Gastroesophageal sphincter (tissue), 4 donors: ENCODE measurements at places on chromosomes 12 and 14. TPM values are rescaled to one million over a fixed set of nuclear protein-coding genes. Genes with fewer than 3 reads are reported as not detected.

GRCh38 chr12:4168036-4168435, 105.5 kb upstream of the CCND2 start:
- ATAC-seq, result no peak

DNA sequence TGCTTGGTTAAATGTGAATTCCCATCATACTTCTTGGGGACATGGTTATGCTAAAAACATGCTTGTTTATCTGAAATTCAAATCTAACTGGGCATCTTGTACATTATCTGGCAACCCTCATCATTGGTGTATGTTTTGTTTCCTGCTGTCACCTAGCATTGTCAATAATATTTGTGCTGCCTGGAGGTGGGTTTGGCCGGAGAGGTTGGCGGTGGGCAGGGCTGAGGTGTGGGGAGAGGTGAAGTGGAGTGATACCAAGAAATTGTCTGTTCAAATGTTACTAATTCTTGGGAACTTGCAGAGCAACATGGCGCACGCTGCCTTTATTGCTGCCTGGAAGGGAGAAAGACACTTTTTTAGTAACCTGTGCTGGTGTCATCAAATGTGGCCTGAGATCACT, 280.5 kb downstream of the VRK1 start:
- ATAC-seq, result no peak

DNA sequence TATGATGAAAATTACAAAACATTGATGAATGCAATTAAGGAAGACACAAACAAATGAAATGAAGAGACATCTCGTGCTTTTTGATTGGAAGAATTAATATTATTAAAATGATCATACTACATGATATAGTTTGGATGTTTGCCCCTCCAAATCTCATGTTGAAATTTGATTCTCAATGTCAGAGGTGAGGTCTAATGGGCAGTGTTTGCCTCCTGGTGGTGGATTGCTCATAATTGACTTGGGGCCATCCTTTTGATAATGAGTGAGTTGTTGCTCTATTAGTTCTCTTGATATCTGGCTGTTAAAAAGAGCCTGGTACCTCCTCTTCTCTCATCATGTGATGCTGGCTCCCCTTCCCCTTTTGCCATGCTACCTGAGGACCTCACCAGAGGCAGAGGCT, 56.7 kb downstream of the CD163L1 start:
- ATAC-seq, result no peak

DNA sequence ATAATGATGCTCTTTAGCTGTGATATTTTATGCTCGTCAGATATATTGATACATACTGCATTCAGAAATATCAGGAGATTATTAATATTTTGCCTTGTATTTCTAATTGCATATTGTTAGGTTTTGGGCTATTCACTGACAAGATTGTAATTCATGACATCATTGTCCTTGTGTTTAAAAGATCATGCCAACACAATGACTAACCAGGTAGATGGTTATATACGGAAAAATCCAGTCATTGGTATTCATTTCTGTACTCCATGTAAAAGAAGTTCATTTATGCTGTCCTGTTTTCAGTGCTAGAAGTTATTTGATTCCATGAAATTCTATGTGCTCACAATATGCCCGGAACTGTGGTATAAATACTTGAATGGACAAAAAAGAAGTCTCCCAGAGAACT, 107.5 kb downstream of the KITLG start:
- no peak for ATAC-seq

Gene MLH3
- total RNA-seq, result 76.1 TPM

Gene POU6F1
- total RNA-seq, result 22.9 TPM

DNA sequence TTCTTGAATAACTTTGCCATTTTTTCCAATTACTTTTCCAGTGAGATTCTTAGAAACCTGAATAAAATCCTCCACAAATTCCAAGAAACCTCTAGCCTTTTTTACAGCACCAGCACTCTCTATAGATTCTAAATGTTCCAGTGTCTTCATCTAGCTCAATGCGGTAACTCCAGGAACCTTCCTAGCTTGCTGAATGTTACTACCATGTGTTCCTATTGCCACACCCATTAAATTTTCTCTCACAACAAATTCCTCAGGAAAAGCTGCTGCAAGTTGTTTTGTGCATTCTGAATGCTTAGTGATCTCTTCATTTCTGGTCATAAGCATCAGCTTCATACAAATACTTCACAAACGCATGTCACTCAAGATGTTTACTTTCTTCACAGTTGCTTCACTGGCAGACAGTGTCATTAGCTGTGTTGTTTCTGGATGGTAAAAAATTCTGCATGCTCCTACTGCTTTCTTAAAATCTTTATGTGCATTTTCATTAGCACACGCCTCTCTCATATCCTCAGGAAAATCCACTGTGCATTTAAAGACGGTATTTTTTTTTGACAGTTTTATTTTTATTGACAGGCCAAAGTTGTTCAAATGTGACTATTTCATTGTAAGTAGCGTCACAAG, 106.7 kb downstream of the PPHLN1 start:
- no peak for ATAC-seq

- ATAC-seq, result no peak
Measured at GRCh38 chr14:64496764-64497163, 6.9 kb downstream of the ZBTB25 start.

DNA sequence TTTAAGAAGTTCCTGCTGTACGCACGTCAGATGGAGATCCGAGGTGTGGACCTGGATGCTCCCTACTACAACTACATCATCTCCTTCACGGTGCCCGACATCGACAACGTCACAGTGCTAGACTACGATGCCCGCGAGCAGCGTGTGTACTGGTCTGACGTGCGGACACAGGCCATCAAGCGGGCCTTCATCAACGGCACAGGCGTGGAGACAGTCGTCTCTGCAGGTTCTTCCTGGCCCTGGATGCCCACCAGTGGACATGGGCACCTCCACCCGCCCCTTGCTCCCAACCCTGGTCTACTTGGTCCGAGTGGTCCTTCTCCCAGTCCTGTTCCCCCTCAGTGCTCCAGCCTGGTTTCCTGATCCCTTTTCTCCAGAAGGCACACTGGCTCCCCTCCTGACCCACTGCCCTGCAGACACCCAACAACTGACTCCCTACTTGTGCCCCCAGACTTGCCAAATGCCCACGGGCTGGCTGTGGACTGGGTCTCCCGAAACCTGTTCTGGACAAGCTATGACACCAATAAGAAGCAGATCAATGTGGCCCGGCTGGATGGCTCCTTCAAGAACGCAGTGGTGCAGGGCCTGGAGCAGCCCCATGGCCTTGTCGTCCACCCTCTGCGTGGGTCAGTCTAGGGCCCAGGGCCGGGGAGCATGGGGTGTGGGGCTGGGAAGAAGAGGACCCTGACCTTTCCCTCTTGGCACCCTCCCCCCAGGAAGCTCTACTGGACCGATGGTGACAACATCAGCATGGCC, 32.1 kb upstream of the LRP1-AS start:
- ATAC-seq, result no peak

Gene WNT5B
- 76.5 TPM for total RNA-seq

GRCh38 chr14:103925316-103925715, 2.9 kb upstream of the TDRD9 start:
- no peak for ATAC-seq

Gene NPFF
- total RNA-seq, result not detected

- no peak for ATAC-seq
Measured at GRCh38 chr12:4293299-4293965, 19.9 kb downstream of the CCND2 start.

Gene ACVRL1
- 133 TPM for total RNA-seq

DNA sequence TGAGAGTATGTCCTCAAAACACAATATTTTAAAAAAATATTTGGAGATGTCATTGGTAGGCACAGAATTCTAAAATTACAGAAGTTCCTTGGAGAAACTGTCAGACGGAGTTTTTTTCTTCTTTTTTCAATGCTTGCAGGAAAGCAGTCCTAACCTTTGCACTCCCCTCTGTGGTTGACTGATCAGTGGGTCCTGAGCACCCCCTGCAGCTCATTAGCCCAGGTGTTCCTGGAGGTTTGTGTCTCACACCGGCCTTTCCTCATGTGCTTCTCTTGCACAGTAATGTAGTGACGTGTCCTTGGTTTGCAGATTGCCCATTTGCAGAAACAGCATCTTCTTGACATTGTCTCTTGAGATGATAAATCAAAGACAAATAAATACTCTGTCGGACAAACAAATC, 513.0 kb downstream of the TMEM121 start:
- ATAC-seq, result no peak

DNA sequence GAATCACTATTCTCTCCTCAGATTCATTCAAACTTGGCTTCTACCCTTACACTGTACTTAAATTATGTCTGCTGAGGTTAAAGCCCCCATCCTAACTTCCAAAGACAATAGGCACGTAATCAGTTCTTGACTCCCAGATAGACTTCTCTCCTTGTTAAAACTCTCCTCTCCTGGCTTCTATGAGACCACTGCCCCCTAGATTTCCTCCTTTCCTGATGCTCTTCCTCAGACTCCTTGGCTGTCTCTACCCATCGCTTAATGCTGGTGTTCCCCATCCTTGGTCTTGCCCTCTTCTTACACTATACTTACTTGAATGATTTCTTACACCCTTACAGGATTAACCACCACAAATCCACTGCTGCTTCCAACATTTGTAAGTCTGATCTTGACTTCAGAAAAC, 32.8 kb downstream of the TC2N start:
- no peak for ATAC-seq

DNA sequence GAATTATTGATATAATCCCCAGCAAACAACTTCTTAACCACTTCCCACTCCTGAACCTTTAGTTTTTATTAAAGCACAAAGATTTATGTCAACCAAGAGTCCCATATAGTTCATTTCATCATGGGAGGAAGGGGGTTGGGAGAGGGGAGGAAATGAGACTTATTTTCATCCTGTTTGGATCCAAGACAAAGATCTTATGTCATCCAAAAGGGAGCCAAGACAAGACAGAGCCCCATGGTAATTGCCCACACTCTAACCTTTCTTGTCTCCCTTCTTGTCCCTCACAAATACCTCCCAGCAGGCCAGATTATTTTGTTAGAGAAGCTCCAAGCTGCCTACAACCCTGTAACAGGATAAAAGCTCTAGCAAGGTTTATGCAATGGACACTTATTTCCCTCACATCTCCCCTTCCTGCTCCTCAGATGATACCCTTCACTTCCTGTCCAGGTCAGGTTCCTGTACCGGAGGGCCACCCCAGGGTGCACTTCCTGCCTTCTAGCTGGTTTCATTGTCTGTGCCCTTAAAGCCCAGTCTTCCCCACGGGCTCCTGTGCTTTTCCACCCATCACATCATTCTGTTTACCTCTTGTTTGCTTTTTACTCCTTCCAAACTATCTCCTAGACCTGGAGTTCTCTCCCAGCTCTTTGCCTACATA, 123.7 kb upstream of the MDM1 start:
- no peak for ATAC-seq

DNA sequence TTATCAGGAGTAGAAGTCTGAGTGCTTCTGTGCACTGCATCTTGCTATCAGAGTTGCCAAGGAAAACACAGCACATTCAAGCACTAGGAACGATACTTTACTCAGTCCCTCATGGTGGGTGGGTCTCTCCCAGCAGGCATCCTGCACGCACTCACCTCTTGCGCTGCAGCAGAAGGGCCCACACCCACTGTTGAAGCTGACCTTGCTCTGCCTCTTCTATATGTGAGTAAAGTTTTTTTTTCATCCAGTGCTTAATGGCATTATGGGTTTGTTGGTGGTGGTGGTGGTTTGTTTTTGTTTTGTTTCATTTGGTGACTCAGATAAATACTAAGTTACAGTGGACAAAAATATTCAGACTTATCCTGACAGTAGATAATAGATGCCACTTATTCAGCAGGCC, 348.5 kb downstream of the EGLN3 start:
- ATAC-seq, result no peak

DNA sequence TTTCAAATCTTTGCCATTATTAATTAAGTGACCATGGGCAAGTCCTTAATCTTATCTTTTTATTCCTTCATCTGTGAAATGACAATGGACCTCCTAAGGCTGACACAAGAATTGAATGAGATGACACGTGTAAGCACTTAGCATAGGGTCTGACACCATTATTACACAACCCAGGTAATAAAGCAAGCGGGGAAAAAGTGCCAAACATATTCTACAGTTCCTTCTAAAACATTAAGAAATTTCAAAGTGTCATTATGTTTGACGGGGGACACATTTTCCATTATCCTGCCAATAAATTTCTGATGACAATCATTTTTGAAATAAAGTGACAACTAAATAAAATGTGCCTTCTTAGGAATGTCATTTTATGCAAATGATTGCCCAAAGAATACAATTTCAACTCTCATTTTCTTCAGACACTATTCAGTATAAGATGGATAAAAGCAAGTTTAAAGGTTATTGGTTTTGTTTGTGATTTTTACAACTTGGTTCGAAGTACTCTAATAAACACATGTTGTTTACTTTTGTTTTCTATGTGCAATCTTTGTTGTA, 3.0 kb downstream of the ANKS1B start:
- no peak for ATAC-seq

DNA sequence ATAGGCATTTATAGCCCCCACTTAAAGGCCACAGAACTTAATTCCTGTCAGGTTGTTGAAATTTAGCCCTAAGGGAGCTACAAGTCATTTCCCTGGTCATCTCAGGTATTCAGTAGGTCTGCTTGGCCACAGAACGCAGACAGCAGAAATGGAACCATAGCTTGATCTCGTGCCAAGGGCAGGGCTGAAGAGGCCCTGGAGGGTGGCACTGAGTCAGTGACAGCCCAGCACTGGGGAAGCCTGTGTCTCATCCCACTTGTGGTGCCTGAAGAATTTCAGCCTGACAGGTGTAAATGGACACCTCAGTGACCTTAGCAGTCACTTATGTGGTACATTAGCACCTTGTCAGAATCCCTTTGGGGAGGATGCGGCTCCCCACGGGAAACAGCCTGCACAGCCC, 6.6 kb downstream of the PRKAB1 start:
- no peak for ATAC-seq

DNA sequence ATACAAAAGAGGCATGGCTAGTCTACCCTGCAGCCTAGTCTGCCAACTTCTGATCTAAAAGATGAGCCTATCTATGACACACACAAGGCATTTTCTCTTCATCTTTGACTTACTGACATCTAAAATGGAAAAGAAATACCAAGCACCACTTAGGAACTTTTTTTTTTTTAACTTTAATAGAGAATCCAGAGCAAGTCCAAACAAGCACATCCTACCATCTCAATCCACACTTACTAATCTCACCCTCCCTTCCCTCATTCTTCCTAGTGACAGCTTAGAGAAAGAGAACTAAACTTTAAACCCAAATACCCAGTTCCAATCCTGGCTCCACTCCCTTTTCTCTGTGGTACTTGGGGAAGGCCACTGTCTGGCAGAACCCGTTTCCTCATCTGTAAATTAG, 31.8 kb downstream of the BDKRB1 start:
- ATAC-seq, result no peak

DNA sequence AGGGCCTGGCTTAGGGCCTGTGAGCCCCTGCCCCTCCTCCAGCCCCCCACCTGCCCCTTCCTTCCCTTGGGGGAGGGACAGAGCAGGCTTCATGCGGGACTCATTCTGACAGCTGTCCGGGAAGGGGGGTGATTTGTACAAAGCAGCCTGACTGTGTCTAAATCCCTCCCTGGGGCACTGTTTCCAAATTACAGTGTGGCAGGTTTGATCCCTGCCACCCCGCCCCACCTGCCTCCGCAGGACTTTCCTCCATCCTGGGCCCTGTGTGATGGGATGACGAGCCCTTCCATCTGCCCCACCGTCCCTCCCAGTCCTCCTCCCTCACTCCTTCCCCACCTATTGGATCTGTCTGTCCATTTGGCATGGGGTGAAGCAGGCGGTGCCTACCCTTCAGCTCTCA, 363.9 kb downstream of the BCL11B start:
- no peak for ATAC-seq
